ENCODE measurements at places on chromosomes 2 and 18. TPM values are rescaled to one million over a fixed set of nuclear protein-coding genes. Genes with fewer than 3 reads are reported as not detected.

SERPINB12 gene
- not detected for polyA plus RNA-seq

LYPD6 gene
- 2.7 TPM for polyA plus RNA-seq

- DNase-seq: no peak
Observed at GRCh38 chr18:51425889-51426288, 228.4 kb upstream of the MEX3C start.

DNA sequence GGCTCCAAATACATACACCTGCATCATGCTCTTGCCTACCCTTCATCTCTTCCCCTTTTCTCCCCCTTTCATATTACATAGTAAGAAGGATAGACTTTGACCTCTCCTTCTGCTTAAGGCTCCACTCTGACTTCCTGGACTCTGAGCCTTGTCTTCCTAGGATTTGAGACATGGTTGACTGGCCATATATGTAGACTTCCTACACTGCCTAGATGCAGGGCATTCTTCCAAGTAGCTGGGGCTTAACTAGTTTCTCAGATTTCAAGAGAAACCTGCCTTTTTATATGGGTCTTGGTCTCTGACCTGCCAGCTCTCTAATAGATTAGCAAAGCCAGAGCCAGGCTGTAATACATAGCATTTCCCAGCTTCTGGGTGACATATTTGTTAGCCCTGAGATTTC is 35.4 kb upstream of the CYP26B1 start:
- DNase-seq: no peak

GRCh38 chr2:157245846-157246764 is 11.4 kb upstream of the GALNT5 start:
- DNase-seq: no peak

IL1A gene
- polyA plus RNA-seq: not detected

DNA sequence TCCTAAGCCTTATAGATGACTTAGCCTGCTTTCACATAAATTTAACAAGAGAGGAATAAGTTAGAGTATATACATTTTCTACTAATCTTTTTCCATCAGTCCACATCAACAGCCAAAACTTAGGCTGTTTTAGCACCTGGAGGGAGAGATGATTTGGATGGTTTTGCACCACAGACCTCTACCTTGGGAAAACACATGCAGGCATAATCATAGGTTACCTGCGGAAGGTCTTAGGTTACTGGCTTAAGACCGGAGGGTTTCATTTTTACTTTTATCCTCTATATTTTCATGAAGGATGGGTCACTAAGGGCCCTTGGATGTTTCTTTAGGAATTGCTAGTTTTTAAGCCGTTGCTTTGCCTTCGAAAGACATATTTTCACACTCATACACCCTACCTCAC is 66.0 kb downstream of the MYO1B start:
- no peak for DNase-seq

- DNase-seq: no peak
Observed at GRCh38 chr2:233311241-233311926, 3.8 kb downstream of the SAG start.

FAM110C gene
- polyA plus RNA-seq: 1.3 TPM

DNA sequence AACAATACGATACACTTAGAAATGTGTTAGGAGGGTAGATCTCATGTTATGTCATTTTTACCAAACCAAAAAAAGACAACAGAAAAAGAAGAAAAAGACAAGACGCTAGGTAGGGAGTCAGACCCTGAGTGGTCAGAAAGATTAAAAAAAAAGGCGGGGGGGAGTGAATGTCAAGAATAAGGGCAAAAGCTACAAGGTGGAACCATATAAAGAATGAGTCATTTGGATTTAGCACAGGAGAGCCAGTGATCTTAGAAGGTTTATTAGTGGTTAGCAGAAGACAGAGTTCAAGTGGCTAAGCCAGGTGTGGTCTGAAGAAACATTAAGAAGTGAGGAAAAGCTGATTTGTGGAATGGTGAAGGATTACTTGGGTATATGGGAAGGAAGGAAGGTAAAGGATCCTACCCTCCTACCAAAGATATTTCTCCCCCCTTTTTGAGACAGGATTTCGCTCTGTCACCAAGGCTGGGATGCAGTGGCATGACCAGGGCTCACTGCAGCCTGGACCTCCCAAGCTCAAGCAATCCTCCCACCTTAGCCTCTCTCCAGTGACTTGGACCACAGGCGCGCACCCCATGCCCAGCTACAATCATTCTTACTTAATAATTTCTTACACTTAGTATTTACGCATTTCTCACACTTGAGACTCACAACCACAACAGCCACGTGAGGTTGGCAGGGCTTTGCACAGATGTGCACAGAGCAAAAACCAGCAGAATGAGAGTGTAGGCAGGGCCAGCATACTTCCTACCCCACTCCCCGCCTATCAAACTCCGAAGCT is 2.6 kb downstream of the DSC2 start:
- DNase-seq: no peak

EMX1 gene
- polyA plus RNA-seq: 9.1 TPM

Measured in brain (organoid and tissue), 16 donors.